ENCODE measurements at places on chromosomes 4 and X.

DNA sequence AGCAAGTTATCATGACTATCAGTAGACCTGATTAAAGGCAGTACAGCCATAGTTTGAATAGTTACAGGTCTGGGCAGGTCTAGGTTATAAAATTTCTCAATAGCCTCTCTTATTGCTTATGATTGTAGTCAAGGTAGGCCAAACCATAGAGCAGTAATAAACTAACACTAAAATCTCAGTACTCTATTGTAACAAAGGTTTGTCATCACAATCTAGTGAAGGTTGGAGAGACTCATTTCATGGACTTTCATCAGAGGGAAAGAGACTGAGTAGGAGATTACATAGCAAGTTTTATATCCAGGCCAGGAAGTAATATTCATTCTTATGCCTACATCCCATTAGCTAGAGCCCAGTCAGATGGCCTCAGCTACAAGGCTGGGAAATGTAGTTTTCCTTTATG, 141.0 kb downstream of the ASB9 start:
- no peak for DNase-seq

DNA sequence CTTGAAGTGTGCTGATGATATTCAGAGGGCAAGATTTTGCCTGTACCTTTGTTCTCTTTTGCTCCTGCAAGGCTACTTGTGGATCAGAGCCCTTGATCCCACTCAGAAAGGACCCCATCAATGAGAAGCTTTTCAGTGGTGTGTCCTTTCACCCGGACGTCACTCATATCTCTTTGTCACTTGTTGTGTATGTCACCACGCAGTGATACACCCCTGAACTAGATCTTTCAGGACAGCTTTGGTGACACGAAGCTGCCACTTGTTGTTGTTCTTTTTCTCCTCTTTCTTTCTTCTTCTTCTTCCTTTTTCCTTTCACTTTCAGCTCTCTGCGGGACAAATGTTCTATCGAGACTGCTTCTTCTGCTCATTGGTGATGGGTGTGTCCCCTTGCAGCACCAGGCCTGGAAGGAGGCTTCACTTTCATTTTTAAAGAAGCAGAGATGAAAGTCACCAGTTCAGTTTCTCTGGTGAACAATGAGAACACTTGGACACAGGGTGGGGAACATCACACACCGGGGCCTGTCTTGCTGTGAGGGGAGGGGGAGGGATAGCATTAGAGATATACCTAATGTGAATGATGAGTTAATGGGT, 83.6 kb downstream of the NBDY start:
- DNase-seq: no peak

- no peak for DNase-seq
Observed at GRCh38 chr4:5079581-5079980, 28.3 kb downstream of the STK32B start.

GRCh38 chr4:165331359-165331758, 3.9 kb downstream of the MSMO1 start:
- DNase-seq: no peak

DNA sequence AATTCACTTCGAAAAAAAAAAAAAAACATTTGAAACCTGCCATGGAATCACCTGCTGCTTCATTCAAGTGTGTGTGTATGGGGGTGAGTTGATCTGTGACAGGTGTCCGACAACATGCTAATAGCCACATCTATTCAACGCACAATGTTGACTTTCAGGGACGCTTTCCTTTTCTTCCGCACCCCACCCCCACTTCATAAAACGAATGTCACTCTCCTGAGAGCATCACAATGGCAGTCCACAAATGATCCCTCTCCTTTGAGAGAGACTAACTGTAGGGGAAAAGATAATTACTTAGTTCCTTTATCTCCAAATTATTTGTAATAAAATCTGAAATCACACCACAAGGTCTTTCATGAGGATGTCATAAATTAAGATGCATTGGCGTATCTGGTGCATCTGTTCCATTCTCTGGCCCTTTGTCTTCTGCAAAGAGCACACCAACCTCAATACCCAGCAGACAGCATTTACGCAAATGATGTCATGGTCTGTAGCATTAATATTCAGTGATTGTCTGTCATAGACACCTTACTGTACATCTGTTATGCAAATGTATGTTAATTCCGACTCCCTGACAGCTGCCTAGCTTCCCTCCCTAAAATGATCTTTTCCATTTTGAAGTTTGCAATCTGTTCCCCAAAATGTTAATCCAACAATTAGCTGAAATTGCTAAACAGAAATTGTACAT, 640.0 kb upstream of the BOD1L1 start:
- no peak for DNase-seq

DNA sequence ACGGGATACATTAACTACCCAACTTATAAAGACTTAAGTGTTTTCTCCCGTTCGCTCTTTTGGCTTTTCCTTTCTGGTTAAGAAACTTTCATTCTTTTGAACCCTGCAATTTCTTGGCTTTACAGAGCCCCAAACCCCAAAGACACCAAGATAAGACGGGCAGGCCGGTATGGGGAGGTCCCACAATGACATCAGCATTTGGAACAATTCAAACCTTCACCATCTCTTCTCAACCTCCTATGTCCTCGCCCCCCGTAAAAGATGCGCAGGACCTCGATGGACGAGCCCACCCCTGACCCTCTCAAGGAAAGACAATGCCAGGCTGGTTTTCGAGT, 999 bp downstream of the ZNF518B start:
- no peak for DNase-seq

GRCh38 chr4:153448003-153448731, 18.0 kb upstream of the TMEM131L start:
- no peak for DNase-seq

- no peak for DNase-seq
Observed at GRCh38 chrX:41148553-41148952, 63.3 kb downstream of the USP9X start.

- DNase-seq: no peak
Observed at GRCh38 chrX:74351760-74352159, 47.8 kb downstream of the ZCCHC13 start.

- no peak for DNase-seq
Observed at GRCh38 chrX:19798423-19798822, 89.0 kb downstream of the SH3KBP1 start.

- no peak for DNase-seq
Observed at GRCh38 chrX:10242026-10242425, 85.3 kb downstream of the CLCN4 start.
